ENCODE measurements at places on chromosomes 12 and 14. TPM values are rescaled to one million over a fixed set of nuclear protein-coding genes. Genes with fewer than 3 reads are reported as not detected.

The ZC2HC1C gene
- 3.7 TPM for total RNA-seq

The PHETA1 gene
- total RNA-seq = 12.9 TPM

The CEBPE gene
- not detected for total RNA-seq

The CSRP2 gene
- 208 TPM for total RNA-seq

The DDN gene
- total RNA-seq = 0.10 TPM

The LGALS3 gene
- 7.3 TPM for total RNA-seq

The NDRG2 gene
- 15.2 TPM for total RNA-seq

The MANSC1 gene
- 5.1 TPM for total RNA-seq

The PLEK2 gene
- not detected for total RNA-seq

The LRFN5 gene
- total RNA-seq = 6.3 TPM

The PRB2 gene
- total RNA-seq = not detected

The CSRNP2 gene
- 28.8 TPM for total RNA-seq

The SPRING1 gene
- total RNA-seq = 51.3 TPM

The IKZF4 gene
- total RNA-seq = 12.2 TPM

The TMEM229B gene
- total RNA-seq = 1.6 TPM

The SMCO2 gene
- not detected for total RNA-seq

The SMCO3 gene
- not detected for total RNA-seq

The TRHDE gene
- 7.7 TPM for total RNA-seq

The NPAS3 gene
- total RNA-seq = 0.17 TPM

The RPL36AL gene
- total RNA-seq = 122 TPM

The PTPN6 gene
- 25.3 TPM for total RNA-seq

The ANO4 gene
- 2.6 TPM for total RNA-seq

The C12orf50 gene
- 0.03 TPM for total RNA-seq

The KRT4 gene
- total RNA-seq = not detected

The PTPRO gene
- 1.5 TPM for total RNA-seq

The KLHDC2 gene
- total RNA-seq = 67.1 TPM

The EML1 gene
- 18.1 TPM for total RNA-seq

The LTA4H gene
- total RNA-seq = 173 TPM

All from GM23338 (cell line).